NCI-H460 (cell line): ENCODE measurements at places on chromosomes 2 and 18. TPM values are rescaled to one million over a fixed set of nuclear protein-coding genes. Genes with fewer than 3 reads are reported as not detected.

DNA sequence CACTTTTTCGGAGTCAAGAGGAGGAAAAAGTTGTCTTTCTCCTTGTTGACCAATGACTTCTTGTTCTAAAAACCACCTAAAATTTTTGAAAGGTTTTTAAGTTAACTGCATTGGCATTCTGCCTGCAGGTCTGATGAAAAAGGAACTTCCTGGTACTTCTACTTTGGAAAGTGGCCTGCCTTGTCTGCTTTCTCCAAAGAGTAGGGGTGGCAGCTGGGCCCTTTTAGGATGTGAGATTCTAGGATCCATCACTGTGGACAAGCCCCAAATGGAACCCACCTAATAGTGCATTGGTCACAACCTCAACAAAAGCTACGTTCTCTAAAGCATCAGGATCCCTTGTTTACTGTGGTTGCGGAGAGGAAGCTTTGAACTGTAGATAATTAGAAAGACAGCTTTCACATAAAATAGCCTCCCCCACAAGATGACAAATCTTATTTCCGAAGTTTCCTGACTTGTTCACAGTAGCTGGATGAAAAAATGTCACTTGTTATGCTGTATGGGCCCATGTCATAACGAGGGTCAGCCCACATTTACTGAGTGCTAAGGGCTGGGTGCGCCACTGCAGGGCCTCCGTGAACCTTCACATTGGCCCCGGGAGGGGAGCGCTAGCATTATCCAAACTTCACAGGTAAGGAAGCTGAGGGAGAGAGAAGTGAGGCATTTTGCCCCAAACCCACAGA, 17.4 kb downstream of the ASPRV1 start:
- no peak for DNase-seq

- DNase-seq, result no peak
These were observed 16.2 kb upstream of the ZNF512 start for GRCh38 chr2:27566628-27567027.

- DNase-seq, result no peak
These were observed 43.1 kb downstream of the MAP4K4 start for GRCh38 chr2:101740555-101740964.

DNA sequence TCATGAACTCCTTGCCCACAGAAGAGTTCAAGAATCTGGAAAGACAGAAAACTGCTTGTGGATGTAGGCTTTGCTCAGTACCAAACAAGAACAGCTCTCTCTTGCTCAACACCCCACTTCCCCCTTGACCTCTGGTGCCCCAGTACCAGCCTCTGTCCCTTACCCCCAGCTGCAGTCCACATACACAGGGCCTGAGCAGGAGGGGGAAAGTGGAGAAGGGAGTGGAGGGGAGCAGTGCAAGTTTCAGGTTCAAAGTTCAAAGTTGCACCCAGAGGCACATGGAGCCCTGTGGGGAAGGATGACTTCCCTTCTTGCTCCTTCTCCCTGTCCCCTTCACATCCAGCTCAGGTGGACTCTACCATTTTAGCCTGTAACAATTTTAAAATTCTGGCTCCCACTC, 61.1 kb upstream of the LPIN2 start:
- no peak for DNase-seq

- DNase-seq, result peak; percentile 47
These were observed 23.3 kb upstream of the MC5R start for GRCh38 chr18:13800505-13801259.

- DNase-seq, result no peak
These were observed 103.6 kb upstream of the BCL2L11 start for GRCh38 chr2:111017034-111017622.

GRCh38 chr2:135494503-135494902, 36.5 kb downstream of the ZRANB3 start:
- peak; percentile 16 for DNase-seq

Gene CTLA4
- total RNA-seq, result not detected in 2 replicates

Gene DPYSL5
- 0.02 TPM in 1 of 2 replicates, not detected in the other for total RNA-seq

Gene CBLN2
- total RNA-seq, result 0.59 and 0.61 TPM in 2 replicates
